Osteocyte (in vitro differentiated cells): ENCODE measurements at places on chromosomes 4 and X. TPM values are rescaled to one million over a fixed set of nuclear protein-coding genes. Genes with fewer than 3 reads are reported as not detected.

The GAGE12D gene
- not detected in 2 replicates for total RNA-seq

The MAGEA10 gene
- not detected in 2 replicates for total RNA-seq

The NEXMIF gene
- not detected in 2 replicates for total RNA-seq

The GPM6B gene
- total RNA-seq: 10.7 and 12.0 TPM in 2 replicates

The NBDY gene
- 61.1 and 62.5 TPM in 2 replicates for total RNA-seq

The NPY2R gene
- total RNA-seq: not detected in 2 replicates

The ADGRL3 gene
- total RNA-seq: 17.6 and 18.7 TPM in 2 replicates

The TRMT2B gene
- 11.0 and 12.5 TPM in 2 replicates for total RNA-seq

The TMSB15B gene
- total RNA-seq: 13.5 and 16.2 TPM in 2 replicates

The AREG gene
- 0.50 and 0.64 TPM in 2 replicates for total RNA-seq

The RIPPLY1 gene
- total RNA-seq: not detected in 2 replicates

GRCh38 chr4:180052629-180053028 is 2190.6 kb upstream of the TENM3 start:
- no peak for DNase-seq

- no peak for DNase-seq
Observed at GRCh38 chrX:123476611-123477219, 256.1 kb downstream of the THOC2 start.

DNA sequence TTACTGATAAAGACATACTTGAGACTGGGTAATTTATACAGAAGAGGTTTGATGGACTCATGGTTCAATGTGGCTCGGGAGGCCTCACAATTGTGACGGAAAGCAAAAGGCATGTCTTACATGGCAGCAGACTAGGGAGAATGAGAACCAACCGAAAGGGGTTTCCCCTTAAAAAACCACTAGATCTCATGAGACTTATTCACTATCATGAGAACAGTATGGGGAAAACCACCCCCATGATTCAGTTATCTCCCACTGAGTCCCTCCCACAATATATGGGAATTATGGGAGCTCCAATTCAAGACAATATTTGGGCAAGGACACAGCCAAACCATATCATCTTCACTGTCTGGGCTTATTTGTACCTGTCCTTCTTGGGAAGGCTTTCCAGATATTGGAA is 22.8 kb upstream of the MUC7 start:
- no peak for DNase-seq

- no peak for DNase-seq
Observed at GRCh38 chr4:108024085-108024877, 34.6 kb downstream of the HADH start.

DNA sequence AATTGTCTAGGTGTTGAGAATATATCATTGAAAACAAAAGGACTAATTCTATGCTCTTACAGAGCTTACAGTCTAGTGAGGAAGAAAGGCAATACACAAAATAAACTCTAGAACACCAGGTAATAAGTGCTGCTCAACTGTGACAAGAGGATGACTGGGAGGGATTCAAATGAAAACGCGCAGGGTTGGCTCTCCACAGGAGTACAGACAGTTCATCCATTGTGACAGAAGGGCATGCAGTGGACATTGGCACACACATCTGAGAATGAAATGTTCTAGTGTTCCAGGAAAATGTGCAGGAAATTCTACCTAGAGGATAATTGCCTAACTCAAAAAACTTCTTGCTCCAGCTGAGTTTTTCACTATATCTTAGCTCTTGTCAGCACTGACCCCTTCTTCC is 492.0 kb downstream of the IDS start:
- DNase-seq: no peak

GRCh38 chr4:39451423-39452023 is 7.2 kb downstream of the RPL9 start:
- no peak for DNase-seq

- no peak for DNase-seq
Observed at GRCh38 chr4:183823434-183823833, 81.7 kb upstream of the STOX2 start.

- DNase-seq: no peak
Observed at GRCh38 chrX:19514791-19515614, at the start of gene MAP3K15. MAP3K15 (minus strand) TSS chrX:19515508; CDS start chrX:19515261, 247 bp downstream.

DNA sequence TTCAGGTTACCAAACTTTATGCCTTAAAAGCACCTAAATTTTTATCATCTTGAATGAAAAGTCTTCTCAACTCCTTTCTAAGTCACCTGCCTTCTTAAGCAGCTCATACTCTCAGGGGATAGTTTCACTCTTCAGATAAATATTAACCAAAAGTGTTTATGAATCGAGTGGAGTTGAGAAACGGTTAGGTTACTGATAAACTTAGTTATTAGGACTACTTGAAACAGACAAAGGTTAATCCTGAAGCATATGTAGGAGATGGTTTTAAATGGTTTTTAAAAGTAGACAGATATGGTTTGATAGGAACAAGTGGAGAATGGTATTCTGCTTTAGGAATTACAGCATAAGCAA is 32.8 kb downstream of the CLDN22 start:
- no peak for DNase-seq

GRCh38 chrX:7351926-7352325 is 204.0 kb upstream of the PUDP start:
- no peak for DNase-seq

DNA sequence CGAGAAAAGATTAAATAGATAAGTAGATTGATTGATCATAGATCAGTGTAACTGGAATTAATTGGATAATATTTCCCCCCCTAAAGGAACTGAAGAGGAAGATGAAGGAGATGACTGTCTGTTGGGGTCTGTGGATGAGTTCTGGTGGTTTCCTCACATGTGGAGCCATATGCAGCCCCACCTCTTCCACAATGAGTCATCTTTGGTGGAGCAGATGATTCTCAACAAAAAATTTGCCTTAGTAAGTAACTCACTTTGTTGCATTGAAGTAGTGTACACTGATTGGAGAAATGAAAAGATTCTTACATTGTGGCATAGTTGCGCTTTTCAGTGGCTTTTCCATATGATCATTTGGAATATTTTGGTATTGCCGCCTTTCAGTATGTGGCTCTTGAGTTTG is 80.4 kb downstream of the NDST3 start:
- DNase-seq: no peak

- DNase-seq: no peak
Observed at GRCh38 chr4:184103527-184104264, 114.0 kb downstream of the ENPP6 start.

- no peak for DNase-seq
Observed at GRCh38 chr4:129446074-129446473, 350.1 kb downstream of the C4orf33 start.

- no peak for DNase-seq
Observed at GRCh38 chrX:23251043-23251442, 83.6 kb upstream of the PTCHD1 start.

- DNase-seq: no peak
Observed at GRCh38 chr4:84215217-84215616, 283.9 kb downstream of the NKX6-1 start.

- DNase-seq: no peak
Observed at GRCh38 chr4:112931001-112931400, 118.5 kb upstream of the ANK2 start.
